Foreskin keratinocyte (primary cell): ENCODE measurements at places on chromosomes 1 and 21.
A peak's percentile ranks its signal among the peaks of the same experiment; 100 is the strongest.

DNA sequence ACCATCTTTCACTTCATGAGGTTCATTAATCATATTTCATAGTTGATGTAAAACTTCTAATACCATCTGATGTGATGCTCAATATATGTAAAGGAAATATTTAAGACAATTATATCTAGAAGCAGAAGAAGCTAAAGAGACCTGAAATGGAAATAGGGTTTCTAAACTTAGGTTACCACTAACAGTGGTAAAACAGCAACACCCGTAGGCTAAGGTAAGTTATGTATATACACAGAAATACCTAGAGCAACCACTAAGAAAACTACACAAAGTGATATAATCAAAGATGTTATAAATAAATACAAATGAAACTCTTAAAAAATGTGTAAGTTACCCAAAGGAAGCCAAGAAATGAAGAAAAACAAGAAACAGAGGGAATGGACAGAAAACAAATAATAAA lies 61.1 kb upstream of the TNFSF4 start:
- no peak for DNase-seq

DNA sequence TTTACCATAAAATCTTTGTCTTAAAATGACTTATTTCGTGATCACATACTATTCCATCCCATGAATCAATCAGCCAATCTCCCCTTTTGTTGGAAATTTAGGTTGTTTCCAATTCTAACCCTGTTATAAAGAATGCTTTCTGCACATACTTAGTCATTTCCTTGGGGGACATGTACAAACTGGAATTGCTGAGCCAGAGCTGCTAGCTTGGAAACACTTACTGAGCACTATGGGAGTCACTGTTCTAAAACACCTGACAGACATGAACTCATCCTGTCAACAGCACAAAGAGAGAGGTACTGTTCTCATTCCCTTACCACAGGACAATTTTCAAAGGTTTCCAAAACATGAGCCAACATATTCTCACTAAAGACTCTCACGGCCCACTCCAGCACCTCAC lies 32.1 kb downstream of the AK2 start:
- DNase-seq, result peak; percentile 98

DNA sequence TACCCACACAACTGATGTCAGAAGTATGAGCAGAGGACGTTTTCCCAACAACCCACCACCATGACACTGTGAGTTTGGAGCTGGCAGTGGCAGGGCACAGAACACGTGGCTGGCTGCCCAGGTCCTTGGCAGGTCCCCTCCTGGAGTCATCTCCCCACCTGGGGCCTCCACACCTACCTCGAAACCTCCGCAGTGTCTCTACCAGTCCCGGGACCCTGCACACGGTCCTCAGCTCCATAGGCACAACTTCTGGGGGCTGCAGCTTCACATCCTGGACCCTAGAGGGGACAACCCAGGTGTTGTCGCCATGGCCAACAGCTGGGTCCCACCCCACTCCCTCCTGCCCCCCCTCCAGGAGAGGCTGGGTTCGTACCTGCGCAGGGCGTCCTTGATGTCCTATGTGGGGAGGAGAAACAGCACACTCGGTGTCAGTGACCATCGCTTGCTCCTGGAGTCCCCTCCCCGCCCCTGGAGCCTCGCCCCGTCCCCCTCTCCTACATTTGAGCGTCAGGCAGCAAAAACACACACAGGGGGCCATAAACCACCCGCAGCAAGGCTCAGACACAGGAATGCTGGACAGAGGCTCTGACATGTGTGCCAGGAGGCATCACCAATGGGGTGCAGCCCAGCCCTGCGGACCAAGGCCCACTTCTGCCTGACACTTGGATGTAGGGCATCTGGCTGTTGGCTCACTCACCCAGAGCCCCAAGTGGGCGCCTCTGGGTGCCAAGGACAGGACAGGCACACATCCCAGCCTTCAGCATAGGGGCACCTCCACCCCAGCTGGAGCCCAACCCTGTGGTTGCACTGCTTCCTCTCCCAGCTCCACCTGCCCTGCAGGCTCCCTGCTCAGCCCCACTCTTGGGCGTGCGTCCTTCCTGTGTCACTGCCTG lies 9.6 kb downstream of the TRIM11 start:
- no peak for DNase-seq

DNA sequence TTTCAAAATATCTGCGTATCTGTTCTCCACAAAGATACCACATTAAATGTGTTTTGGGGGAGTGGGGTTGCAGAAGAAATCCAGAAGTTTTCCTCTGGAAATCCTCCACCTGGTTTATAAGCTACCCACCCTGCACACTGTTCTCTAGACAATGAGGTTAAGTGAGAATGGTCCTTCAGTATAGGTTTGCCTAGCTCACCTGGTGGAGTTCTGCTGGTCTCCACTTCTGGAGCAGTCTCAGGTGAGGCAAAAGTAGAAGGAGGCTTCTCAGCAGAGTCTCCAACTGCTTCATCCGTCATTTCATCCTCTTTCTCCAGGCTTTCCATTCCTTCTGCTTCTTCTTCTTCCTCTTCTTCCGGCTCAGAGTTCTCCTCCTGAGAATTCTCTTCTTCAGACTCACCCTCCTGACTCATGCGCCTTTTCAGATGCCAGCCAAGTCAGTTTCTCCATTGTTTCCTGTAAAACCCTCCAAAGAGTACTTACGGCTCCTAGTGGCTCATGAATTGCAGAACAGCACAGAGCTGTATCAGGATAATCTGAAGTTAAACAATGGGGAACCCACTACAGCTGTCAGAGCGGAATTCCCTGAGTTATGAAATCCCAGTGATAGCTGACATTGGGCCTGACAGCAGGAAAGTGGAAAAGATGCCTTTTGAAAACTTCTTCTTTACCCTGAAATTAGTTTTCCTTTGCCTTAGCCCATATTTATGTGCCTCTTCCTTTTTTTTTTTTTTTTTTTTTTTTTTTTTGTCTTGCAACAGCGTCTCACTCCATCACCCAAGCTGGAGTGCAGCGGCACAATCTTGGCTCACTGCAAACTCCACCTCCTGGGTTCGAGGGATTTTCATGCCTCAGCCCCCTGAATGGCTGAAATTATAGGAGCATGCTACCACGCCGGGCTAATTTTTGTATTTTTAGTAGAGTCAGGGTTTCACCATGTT lies 38.5 kb downstream of the MSTO1 start:
- peak; percentile 83 for DNase-seq

- DNase-seq, result no peak
These were observed 44.8 kb downstream of the URB1 start for GRCh38 chr21:32347977-32348376.

- no peak for DNase-seq
These were observed 182.6 kb downstream of the TGFB2 start for GRCh38 chr1:218527737-218528136.

DNA sequence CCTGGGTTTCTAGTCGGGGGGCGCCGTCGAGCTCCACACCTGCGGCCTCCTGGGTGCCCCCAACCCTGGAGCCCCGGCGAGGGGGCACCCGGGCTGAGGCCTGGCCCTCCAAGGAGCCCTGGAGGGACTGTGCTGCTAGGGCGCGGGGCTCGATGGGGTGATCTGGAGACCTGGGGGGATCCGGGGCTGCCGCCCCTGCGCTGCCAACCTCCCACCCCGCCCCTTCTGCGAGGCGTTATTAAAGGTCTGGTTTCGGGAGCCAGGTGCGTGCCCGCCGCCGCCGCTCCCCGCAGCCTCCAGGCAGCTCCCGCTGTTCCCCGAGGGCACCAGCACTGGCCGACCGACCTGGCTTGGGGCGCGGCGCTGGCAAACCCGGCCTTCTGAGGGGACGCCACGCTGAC lies 746 bp upstream of the POFUT2 start:
- no peak for DNase-seq

DNA sequence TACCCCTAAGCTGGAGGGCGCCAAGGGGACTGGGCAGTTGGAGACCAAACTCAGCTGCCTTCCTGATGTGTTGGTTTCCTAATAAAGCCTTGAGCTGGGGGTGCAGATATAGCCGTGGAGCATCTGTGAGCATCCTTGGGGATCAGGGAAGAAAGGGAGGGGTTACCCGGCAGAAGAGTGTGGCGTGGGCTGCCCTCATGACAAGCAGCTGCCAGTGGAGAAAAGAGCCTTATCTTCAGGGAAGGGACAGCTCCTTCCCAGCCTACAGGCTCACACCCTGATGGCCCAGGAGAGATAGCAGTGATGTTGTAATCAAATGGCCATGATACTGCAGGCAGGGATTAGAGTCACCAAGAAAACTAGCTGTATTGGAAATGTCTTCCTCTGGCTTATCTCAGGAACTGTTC lies 10.8 kb upstream of the NFASC start:
- DNase-seq, result no peak

DNA sequence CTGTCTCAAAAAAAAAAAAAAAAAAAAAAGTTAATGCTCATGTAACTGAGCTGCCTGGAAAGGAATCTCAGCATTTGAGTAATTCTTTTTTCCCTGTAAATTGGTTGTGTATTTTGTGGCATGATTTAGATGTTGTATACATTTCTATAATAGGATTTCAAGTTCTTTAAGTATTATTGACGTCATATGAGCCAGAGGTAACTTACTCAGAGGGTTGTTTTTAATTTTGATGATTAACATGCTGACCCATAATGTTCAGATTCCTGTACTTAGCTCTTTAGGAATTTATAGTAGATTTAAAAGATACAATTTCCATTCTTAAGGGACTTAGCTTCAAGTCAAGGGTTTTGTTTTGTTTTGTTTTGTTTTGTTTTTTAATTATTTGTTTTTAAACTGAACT lies 120.4 kb downstream of the CACHD1 start:
- DNase-seq, result no peak

DNA sequence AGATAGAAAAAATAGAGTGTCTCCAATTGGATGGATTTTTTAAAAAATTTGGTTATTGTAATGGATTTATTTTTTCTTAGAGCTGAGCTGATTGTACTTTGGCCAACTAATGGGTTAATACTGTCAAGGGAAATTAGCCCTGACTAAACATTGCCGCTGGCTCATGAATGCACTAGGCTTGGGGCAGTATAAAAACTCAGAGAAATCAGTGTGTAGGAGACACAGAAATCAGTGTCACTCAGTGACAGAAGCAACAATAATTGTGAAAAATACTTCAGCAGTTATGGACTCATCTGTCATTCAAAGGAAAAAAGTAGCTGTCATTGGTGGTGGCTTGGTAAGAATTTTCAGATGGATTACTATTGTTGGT lies at the start of gene KMO:
Gene KMO, plus strand, starts transcription at position 217 of the 370 bp plus-strand sequence. Its CDS starts 67 bp downstream, at position 284.
- DNase-seq, result peak; percentile 34

- no peak for DNase-seq
These were observed 586 bp downstream of the COL24A1 start for GRCh38 chr1:86155807-86156565.

DNA sequence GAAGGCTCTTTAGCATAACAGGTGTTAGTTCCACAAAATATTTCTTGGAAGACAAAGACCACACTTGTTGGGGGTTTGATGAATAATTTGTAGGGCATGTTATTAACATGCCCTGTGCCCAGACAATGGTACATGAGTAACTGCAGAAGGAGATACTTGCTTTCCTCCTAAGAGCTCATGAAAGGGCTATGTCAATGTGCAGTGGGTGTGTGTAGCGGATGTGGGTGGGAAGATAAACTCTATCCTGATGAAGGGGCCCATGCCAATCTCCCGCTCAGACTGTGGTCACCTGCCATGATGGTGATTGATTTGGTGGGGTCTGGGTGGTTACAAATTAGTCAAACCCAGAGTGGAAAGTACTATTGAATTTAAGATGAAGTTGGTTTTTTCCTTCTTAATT lies 69.8 kb upstream of the DNAH14 start:
- DNase-seq, result peak; percentile 22
